Caki2 (cell line): ENCODE measurements at places on chromosomes 1 and 21. TPM values are rescaled to one million over a fixed set of nuclear protein-coding genes. Genes with fewer than 3 reads are reported as not detected.

DRAXIN gene
- not detected in 2 replicates for total RNA-seq

GRCh38 chr1:208653426-208653825 is 409.2 kb upstream of the PLXNA2 start:
- DNase-seq = no peak

DNA sequence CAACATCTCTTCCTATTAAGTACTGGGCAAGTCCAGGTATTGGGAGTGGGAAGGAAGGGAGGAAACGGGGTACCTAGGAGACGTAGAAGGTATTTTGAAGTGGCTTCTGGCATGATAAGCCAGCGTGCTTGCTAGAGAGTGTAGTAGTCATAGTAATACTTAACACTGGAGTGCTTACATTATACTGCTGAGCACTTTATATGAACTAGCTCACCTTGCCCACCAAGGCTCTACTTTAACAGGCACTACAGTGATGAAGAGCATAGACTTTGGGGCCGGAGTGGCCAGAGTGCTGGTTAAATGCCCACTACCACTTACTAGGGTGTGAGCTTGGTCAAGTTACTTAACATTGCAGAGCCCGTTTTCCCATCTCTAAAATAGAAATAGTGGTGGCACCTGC is 61.7 kb downstream of the ACP6 start:
- no peak for DNase-seq

AGT gene
- not detected in 2 replicates for total RNA-seq

DNA sequence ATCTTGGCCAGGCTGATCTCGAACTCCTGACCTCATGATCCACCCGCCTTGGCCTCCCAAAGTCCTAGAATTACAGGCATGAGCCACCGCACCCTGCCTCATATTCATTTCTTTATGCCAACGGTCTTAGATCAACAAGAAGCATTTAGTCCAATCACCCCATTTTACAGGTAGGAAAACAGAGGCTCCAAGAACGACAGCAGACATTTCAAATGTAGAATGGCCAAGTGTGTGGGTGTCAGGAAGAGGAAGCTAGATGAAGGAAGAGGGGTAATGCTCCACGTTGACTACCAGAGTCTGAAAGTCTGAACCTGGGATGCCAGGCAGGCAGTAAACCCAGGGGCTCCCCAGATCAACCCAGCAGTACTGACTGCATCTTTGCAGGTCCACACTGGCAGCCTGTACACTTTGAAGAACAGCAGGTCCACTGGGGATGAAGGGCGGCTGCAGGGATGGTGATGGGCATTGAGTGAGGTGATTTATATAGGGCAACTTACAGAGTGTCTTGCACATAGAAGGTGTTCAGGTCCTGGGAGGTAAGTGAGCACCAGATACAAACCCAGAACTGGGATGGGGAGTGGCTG is 120.2 kb downstream of the EPHB2 start:
- no peak for DNase-seq

CFAP141 gene
- total RNA-seq = not detected in 2 replicates

DNA sequence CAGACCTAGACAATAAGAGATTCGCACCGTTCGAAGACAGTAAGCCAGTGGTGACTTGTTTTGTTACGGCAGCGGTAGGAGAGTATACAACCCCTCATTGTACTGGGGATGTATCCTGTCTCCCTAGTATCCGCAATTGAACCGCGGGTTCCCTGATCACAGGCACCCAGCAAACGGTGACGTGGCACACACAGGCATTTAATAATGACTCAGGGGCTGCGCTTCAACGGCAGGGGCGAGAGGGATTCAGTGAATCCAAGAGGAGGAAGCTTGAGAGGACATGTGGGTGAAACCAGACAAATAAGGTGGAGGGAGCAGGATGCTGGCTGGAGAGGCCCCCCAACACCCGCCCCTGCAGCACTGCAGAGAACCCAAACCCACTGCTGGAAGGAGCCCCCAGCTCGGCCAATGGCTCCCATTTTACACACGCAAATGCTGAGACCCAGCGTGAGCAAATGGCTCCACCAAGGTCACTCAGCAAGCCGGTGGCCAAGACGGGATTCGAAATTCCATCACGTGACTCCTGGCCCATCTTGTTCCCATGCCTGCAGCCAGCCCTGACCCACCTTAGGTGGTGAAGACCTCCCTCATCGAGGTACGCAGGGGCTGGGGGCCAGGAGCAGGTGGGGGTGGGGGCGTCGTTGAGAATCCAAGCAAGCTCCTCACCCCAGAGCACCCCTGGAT is 149.9 kb downstream of the SYF2 start:
- no peak for DNase-seq

VSIG8 gene
- total RNA-seq = 0.57 TPM in 1 of 2 replicates, not detected in the other

RNASEL gene
- total RNA-seq = 5.0 and 6.4 TPM in 2 replicates

- DNase-seq = peak; percentile 48
These were observed 17.2 kb upstream of the CXADR start for GRCh38 chr21:17495680-17496079.

KRTAP19-1 gene
- total RNA-seq = not detected in 2 replicates

- DNase-seq = no peak
These were observed 38.5 kb upstream of the ID3 start for GRCh38 chr1:23597635-23598388.

DNA sequence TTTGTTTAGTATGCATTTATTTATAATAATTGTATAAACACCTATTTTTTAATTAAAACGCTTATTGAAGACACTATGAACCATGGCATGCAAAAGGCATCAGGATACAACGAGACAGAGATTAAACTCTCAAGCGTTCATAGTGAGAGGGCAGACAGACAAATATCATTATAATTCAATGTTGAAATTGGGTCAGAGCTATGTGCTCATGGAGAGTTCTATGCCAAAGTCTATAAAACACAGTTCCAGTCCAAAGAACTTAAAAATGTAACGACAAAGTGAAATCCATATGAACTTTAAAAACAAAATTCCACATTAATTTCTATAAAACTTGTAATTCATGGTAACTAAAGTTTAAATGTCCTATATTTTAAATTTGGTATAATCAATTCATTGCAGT is 724.0 kb downstream of the LTN1 start:
- no peak for DNase-seq

DNA sequence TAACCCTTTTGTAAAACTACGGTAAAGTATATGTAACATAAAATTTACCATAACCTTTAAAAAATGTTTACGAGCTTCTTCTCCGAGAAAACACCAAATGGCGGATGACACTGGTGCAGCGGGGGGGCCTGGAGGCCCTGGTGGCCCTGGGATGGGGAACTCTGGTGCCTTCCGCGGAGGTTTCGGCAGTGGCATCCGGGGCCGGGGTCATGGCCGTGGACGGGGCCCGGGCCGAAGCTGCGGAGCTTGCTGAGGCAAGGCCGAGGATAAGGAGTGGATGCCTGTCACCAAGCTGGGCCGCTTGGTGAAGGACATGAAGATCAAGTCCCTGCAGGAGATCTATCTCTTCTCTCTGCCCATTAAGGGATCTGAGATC is 7.5 kb downstream of the MFSD2A start:
- no peak for DNase-seq

SH3GLB1 gene
- 11.2 and 33.5 TPM in 2 replicates for total RNA-seq

TRAF3IP3 gene
- not detected in 2 replicates for total RNA-seq

GRCh38 chr1:243923292-243924171 is 73.5 kb upstream of the AKT3 start:
- DNase-seq = no peak

DNA sequence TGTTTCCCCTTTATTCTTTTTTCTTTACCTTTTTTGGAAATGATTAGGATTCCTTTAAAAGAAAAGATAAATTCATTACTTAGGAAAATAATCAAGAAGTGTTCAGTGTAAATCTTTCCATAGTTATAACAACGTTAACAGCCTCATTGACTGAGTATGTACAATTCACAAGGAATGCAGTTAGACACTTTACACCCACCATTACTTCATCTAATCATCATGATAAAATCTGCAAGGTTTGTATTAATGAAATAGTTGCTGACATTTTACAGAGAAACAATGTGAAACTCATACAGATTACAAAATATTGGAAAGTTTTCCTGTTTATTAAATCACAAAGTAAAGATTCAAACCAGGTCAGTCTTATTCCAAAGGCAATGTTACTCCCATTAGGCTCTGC is 59.3 kb upstream of the NEGR1 start:
- no peak for DNase-seq

GRCh38 chr1:53733447-53733931 is 5.5 kb downstream of the GLIS1 start:
- no peak for DNase-seq
